ENCODE measurements at places on chromosomes 12 and 14.
A peak's percentile ranks its signal among the peaks of the same experiment; 100 is the strongest.

GRCh38 chr12:48817873-48818830 is at the start of gene CACNB3:
Gene CACNB3 (plus strand): TSS chr12:48818496. CDS start chr12:48818930, 434 bp downstream.
- peak; percentile 84 for DNase-seq

DNA sequence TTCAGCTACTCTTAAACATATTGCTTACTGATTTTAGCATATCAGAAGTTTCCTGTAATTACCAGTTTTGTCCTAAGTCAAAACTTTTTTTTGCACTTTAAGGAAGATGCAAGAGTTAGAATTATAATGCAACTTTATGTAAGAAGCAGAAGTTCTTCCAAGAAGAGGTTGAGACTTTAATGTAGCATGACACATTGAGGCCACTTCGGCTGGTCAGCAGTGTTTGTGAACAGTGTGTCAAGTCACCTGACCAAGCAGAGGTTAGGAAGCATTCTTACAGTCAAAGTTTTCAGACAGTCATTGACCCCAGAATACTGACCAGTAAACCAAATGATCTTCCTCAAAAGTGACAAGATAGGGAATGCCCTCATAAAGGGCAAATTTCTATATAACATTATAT is 15.2 kb downstream of the FGFR1OP2 start:
- DNase-seq, result no peak

DNA sequence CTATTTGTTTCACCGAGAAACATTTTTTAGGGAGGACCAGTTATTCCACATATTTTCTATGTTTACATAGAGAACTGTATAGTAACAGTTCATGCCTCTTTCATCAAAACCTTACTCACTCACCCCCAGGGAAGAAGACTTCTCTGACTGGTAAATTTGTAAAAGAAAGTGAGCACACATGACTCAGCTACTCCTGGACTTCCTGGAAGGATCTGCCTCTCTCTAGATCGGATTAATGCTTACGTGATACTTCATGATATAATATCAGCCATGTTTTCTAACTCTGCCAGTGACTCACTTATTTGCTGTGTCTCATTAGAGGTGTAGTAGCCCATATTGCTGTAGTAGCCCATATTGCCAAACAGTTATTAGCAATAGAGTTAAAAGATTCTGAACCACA is 494.3 kb upstream of the ATXN7L3B start:
- no peak for DNase-seq

- DNase-seq, result no peak
Observed at GRCh38 chr12:94636462-94637085, 13.8 kb downstream of the TMCC3 start.

GRCh38 chr12:30827101-30828066 is 72.6 kb upstream of the CAPRIN2 start:
- DNase-seq, result no peak

DNA sequence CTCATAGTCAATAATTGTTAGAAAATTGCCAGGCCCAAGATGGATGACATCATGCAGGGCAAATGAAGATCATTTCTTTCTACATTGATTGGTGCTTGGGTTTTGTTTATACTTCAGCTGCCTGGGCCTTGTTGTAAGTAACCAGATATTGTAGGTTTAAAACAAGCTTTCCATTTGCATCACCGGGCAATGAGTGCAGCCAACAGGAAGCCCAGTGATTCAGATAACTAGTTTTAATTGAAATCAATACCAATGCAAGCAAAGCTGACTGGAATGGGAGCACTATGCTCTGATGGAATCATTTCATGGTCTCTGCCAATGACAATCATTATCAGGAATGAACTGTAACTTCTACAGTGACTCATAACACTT is 279.3 kb downstream of the DUSP6 start:
- no peak for DNase-seq

DNA sequence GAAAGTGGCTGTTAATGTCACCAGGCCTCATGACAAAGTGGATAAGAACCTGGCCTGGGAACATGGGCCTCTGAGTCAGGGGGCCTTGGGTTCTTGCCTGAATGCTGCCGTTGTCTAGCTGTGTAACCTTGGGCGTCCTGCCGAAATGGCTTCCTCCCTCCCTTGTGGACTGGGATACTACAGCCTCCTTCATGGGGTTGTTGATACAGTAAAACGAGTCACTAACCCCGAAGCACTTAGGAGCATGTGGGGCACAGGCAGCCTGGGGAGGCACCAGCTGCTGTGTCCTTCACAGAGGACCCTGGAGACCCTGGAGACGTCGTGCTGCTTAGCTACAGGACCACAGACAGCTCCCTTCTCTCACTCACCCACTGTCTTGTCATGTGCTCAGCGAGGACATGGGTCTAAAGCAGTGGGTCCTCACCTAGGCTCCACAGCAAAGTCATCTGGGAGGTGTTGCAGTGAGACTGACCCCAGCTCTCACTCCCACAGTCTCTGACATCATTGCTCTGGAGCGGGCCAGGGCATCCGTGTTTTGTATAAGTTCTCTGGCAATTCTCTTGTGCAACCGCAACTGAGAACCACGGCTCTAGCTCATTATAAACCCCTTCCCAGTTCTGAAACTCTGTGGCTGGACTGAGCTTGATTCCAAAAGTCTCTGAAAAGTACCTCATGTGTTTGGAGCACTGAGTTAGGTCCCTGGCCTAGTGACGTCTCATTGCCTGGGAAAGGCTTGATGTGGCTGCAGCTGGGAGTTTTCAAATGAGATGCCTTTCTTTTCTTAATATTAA is 42.1 kb downstream of the SERPINA3 start:
- no peak for DNase-seq

GRCh38 chr14:91689608-91690007 is 42.3 kb downstream of the CATSPERB start:
- DNase-seq, result no peak

DNA sequence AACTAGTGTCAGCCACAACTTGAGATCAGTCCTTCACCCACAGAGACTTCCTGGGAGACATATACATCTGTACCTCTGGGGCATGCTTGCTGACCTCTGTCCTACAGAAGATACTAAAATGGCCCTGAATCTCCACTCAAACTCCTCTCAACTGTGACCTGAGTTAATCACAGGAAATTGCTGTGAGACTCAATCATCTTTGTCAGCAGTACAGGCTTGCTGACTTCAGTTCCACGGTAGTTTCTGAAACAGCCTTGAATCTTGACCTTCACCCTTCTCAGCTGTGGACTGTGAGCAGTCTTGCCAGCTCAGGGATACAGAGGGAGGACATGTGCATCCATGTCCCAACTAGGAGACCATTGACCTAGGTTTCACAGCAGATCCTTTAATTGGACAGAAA is 1.4 kb upstream of the KLRC1 start:
- no peak for DNase-seq

GRCh38 chr14:50242566-50243310 is 11.4 kb upstream of the SOS2 start:
- no peak for DNase-seq
